ENCODE measurements at places on chromosomes 11 and 22. TPM values are rescaled to one million over a fixed set of nuclear protein-coding genes. Genes with fewer than 3 reads are reported as not detected.

Gene NDUFS8
- 215 TPM for total RNA-seq

Gene KCNQ1OT1
- total RNA-seq: 2.1 TPM

Gene SNAP29
- total RNA-seq: 8.0 TPM

Gene MGAT3
- 2.9 TPM for total RNA-seq

GRCh38 chr22:20590477-20591294 lies 83.3 kb downstream of the MED15 start:
- DNase-seq: no peak
- no peak overlapping the region for H3K27ac ChIP-seq
- no peaks in the 10 kb centered on the region for H3K36me3 ChIP-seq
- no peaks in the 10 kb centered on the region for H3K27me3 ChIP-seq
- H3K4me1 ChIP-seq: no peaks in the 10 kb centered on the region

DNA sequence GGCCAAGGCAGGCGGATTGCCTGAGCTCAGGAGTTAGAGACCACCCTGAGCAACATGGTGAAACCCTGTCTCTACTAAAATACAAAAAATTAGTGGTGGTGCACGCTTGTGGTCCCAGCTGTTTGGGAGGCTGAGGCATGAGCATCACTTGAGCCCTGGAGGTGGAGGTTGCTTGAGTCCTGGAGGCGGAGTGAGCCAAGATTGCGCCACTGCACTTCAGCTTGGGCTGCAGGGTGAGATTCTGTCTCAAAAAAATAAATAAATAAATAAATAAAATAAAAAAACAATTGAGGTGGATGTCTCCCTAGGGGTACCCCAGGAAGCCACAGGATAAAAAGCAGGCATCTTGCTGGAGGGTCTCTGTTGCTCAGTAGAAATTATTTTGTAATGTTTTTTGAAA lies 14.1 kb downstream of the PTPRJ start:
- no peaks in the 10 kb centered on the region for H3K36me3 ChIP-seq
- H3K4me3 ChIP-seq: no peak overlapping the region
- H3K27me3 ChIP-seq: no peaks in the 10 kb centered on the region
- no peak for DNase-seq
- H3K4me1 ChIP-seq: peaks cover 82% of the 10 kb centered on the region
- no peak overlapping the region for H3K27ac ChIP-seq

DNA sequence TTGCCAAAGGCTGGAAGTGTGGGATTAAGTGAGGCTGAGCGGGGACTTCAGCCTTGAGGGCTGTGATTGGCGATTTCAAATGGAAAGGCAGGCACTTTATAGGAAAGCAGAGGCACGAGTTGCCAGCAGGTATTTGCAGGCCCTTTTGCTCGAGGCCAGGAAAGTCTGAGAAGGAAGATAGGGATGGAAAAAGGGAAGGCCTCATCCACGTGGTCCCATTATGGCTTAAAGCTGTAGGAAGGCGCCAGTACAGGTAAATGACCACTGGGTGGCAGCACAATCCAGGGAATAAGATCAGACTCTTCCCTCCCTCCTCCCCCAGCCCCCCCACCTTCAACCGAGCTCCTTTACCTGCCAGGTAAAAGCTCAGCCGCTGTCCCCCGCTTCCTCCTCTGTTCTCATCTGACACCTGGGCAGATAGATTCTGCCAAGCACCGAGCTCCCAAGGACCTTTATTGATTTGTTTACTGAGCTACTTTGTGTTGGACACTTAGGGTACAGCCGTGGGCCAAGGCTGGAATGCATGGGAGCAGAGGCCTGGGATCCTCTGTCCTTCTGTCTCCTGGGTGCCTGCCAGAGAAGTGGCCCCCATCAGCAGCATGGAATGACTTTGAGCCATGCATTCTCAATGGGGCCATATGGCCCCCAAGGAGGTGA lies 7.5 kb downstream of the P2RX3 start:
- peaks cover 9% of the 10 kb centered on the region for H3K4me1 ChIP-seq
- peak; percentile 84 for DNase-seq
- no peak overlapping the region for H3K27ac ChIP-seq
- H3K36me3 ChIP-seq: no peaks in the 10 kb centered on the region
- H3K4me3 ChIP-seq: no peak overlapping the region
- no peaks in the 10 kb centered on the region for H3K27me3 ChIP-seq

DNA sequence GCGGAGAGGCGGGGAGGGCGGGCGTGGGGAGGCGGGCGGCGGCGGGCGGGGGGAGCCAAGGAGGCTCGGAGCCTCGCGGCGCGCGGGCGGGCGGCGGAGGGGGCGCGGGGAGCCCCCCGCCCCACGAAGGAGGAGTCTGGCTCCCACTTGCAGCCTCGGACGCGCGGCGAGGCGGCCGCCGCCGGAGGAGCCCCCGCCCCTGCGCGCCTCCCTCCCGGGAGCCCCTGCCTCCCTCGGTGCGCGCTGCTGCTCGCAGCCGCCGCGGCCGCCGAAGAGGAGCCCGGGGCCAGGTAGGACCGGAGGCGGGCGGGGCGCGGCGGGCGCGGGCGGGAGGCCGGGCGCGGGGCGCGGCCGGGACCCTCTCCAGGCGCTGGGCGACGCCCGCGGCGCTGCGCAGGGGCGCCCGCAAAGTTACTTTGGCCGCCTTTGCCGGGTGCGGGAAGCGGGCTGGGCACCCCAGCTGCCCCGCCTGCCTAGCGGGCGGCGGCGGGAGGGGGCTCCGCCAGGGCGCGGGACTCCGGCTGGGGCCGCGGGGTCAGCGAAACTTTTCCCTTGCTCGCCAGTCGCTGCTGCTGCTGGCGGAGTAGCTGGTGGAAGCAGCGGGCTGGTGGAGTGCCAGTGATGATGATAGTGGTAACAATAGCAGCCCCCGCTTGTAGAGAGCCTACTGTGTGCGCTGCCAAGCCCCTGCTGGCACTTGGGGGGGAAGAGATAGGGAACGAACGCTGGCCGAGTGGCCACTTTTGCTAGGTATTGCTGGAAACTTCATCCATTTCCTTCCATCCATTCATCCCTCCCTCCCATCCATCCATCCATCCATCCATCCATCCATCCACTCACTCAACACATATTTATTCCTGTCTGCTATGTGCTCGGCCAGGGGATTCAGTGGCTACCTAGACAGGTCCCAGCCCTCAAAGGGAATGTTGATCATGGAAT lies at the start of gene MPPED1:
Gene MPPED1 (plus strand): TSS at position 146 of the 939 bp plus-strand sequence. CDS start 12,972 bp downstream, outside the sequence.
- H3K4me1 ChIP-seq: no peaks in the 10 kb centered on the region
- no peak within 1 kb of the TSS for H3K27ac ChIP-seq
- no peak for DNase-seq
- H3K36me3 ChIP-seq: no peaks in the 10 kb centered on the region
- no peak within 1 kb of the TSS for H3K4me3 ChIP-seq
- H3K27me3 ChIP-seq: peaks cover 69% of the 10 kb centered on the region

DNA sequence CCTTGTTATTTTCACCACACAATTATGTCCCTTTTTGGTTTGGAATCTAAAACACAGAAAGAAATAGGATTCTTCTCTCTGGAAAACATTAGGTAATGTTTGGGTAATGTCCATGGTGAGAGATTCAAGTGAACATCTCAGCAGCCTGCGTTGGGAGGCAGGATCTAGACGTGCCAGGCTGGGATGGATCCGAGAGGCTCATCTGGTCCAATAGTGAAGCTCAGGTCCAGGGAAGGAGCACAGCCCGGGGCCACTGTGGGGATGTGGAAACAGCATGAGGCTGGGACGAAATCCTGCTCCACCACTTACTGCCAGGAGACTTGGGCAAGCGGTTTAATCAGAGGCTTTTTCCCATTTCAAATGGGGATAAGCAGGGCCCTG lies 109.9 kb downstream of the CSNK2A3 start:
- H3K4me3 ChIP-seq: no peak overlapping the region
- H3K36me3 ChIP-seq: no peaks in the 10 kb centered on the region
- H3K27me3 ChIP-seq: no peaks in the 10 kb centered on the region
- peaks cover 8% of the 10 kb centered on the region for H3K4me1 ChIP-seq

DNA sequence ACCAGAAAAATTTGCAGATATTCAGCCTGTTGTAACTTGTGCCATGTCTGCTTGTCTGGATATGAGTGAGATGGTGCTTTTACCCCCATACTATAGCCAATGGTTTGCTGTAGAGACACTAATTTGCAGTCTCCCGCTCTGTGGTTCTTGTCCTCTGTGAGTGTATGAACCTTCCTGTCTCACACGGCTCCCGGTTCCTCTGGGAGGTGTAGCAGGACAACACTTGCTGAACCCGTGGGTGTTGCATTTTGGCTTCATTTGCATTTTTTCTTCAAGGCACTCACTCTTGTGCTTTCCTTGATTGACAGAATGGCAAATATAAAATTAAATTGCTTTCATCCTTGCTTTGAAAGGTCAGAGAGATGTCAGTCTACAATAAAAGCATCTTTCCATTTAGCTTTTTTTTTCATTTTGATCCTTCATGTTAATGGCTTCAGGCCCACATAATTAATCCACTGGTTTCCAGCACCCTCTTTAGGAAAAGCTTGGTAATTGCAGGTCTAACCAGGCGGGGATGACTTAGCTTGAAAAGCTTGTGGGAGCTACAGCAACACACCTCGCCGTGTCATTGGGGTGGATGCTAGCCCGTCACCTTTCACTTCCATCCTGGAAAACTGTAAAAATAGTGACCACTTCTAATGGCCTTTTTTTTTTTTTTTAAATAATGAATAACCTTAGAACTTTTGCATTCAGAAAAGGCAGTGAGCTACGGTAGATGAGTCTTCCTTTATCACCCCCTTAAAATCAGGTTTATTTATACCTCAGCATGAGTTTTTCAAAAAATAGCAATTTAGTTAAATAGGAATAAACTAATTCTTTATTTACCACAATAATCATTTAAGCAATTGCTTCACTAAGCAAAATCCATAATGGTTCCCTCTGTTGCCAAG lies 27.4 kb upstream of the ST14 start:
- no peak overlapping the region for H3K4me3 ChIP-seq
- H3K27ac ChIP-seq: no peak overlapping the region
- DNase-seq: peak; percentile 49
- H3K4me1 ChIP-seq: no peaks in the 10 kb centered on the region
- H3K27me3 ChIP-seq: no peaks in the 10 kb centered on the region

- no peak overlapping the region for H3K4me3 ChIP-seq
- peaks cover 58% of the 10 kb centered on the region for H3K27me3 ChIP-seq
- peaks cover 9% of the 10 kb centered on the region for H3K4me1 ChIP-seq
- no peak overlapping the region for H3K27ac ChIP-seq
- DNase-seq: no peak
These were observed 5.0 kb upstream of the SLC1A2 start for GRCh38 chr11:35424157-35424940.

DNA sequence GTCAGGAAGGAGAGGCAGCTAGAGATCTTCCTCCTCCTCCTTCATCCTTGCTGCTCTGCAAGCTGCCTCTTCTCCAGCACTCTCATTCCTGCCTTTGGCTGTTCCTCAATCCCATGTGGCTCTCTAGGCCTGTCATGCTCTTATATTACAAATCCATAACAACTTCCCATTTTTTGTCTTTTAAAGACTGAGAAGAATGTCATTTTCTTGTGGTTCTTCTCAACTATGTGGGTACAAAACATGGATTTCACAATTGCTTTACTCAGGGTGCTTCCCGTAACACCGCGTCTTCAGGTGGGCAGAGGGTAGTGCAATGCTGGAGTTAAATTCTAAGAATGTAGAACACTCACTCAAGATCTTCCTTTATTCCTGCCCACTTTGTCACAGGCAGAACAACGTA lies 6.8 kb upstream of the CAT start:
- H3K4me1 ChIP-seq: no peaks in the 10 kb centered on the region
- DNase-seq: no peak
- no peaks in the 10 kb centered on the region for H3K36me3 ChIP-seq
- no peak overlapping the region for H3K27ac ChIP-seq
- H3K27me3 ChIP-seq: no peaks in the 10 kb centered on the region

DNA sequence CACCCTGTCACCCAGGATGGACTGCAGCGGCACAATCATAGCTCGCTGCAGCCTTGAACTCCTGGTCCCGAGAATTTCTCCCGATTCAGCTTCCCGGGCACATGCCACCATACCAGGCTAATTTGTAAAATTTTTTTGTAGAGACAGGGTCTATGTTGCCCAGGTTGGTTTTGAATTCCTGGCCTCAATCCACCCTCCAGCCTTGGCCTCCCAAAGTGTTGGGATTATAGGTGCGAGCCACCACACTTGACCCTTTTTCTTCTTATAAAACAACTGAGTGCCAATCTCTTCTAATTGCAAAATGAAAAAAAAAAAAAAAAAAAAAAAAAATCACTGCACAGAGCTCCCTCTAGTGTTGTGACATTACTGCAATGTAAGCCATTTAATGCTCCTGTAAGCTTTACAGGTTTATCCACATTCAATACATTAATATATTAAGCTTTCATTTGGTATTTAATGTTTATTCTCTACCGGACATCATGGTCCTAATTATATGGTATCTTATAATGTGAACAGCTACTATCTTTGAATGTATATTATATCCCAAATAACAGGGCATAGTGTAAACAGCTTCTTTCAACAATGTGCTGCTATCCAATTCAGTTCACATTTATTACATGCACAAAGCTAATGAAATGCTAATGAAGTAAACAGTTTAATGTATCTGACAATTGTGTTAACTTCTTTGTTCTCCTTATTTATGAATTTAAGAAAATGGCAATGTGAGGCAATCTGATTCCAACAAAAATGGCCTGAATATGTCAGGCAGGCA lies 44.6 kb downstream of the COPB1 start:
- H3K36me3 ChIP-seq: no peaks in the 10 kb centered on the region
- H3K4me3 ChIP-seq: no peak overlapping the region
- no peaks in the 10 kb centered on the region for H3K4me1 ChIP-seq
- H3K27ac ChIP-seq: no peak overlapping the region
- no peaks in the 10 kb centered on the region for H3K27me3 ChIP-seq

DNA sequence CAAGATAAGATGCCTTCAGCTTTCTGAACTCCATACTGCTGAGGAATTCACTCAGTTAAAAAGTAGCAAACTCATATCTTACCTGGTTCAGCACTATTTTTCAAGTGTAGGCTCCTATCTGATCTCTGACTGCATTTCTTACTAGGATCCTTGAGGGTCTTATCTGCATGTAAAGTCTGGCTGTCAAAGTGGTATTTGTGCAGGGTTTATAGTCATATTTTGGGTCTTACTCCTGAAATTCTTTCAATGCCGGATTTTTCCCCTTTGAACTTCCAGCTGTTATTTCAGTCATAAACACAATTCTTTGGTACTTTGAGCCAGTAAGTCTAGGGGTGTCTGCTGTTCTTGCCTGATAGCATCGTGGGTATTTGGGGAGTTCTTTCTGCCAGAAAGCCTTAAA lies 25.3 kb upstream of the NOX4 start:
- H3K27ac ChIP-seq: no peak overlapping the region
- H3K36me3 ChIP-seq: no peaks in the 10 kb centered on the region
- H3K4me3 ChIP-seq: no peak overlapping the region

DNA sequence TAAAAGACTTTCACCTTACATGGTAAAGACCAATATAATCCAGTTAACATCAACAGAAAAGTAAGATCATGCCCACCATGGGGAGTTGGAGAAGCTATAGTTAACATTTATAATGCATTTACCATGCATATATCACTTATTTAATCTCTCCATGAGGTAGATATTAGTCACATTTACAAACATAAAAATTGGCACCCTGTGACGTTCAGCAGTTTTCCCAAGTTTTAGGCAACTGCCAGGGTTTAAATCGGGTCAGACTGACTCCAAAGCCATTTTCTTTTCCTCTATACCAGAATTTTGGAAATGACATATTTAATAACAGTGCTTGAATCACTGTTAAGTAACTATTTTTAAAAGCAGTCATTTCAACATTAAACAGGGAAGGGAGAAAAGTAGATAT lies 266.3 kb downstream of the DDX10 start:
- H3K4me3 ChIP-seq: no peak overlapping the region
- no peaks in the 10 kb centered on the region for H3K27me3 ChIP-seq
- H3K4me1 ChIP-seq: no peaks in the 10 kb centered on the region
- H3K36me3 ChIP-seq: no peaks in the 10 kb centered on the region

All from transverse colon (tissue), 4 donors.